ENCODE measurements at places on chromosomes 7 and 10.

GRCh38 chr7:19121977-19122588 lies 4.6 kb upstream of the TWIST1 start:
- DNase-seq: peak; percentile 79

DNA sequence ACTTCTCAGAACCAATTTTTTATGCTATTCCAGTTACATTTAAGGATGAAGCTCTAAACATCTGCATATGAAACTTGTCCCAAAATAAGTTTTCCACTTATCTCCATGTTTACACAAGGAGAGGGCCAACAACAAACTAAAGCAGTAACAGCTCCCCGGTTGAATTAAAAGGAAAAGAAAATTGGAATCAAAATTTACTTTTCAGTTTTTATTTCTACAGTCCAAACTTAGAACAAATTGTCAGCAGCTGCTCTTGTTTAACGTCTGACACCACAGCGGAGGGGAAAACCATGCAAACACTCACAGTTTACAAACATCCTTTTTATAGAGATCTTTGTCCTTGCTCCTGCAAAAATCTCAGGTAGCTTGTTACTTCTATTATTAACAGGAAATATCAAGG lies 101.3 kb downstream of the COL28A1 start:
- no peak for DNase-seq

- no peak for DNase-seq
Measured at GRCh38 chr7:6615723-6616555, 529 bp downstream of the ZNF853 start.

- DNase-seq: peak; percentile 80
Measured at GRCh38 chr10:33506838-33507661, 172.6 kb upstream of the NRP1 start.

GRCh38 chr10:34808801-34809745 lies 6.0 kb downstream of the PARD3 start:
- peak; percentile 61 for DNase-seq

GRCh38 chr7:100483090-100483721 lies 521 bp upstream of the NYAP1 start:
- peak; percentile 53 for DNase-seq

DNA sequence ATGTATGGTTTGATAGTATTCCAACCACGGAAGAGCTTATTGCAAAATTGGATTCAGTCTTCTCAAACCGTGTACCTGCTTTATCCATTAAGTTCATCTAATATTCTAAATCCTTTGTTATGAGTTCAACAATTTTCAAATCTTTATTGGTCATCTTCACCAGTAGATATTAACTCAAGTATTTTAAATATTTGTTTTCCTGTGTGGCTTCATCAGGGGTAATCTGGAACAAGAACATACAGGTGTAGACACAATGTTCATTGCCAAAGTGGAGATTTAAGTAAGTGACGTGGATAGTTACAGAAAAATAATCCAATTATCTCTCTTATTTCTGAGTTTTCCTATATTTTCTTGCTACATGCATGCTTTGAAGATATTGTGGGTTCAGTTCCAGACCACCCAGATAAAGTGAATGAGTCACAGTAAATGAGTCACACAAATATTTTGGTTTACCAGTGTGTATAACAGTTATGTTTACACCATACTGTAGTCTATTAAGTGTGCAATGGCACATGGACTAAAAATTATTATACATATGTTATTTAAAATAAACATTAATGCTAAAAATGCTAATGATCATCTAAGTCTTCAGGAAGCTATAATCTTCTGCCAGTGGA lies 429.0 kb upstream of the POT1 start:
- DNase-seq: no peak

DNA sequence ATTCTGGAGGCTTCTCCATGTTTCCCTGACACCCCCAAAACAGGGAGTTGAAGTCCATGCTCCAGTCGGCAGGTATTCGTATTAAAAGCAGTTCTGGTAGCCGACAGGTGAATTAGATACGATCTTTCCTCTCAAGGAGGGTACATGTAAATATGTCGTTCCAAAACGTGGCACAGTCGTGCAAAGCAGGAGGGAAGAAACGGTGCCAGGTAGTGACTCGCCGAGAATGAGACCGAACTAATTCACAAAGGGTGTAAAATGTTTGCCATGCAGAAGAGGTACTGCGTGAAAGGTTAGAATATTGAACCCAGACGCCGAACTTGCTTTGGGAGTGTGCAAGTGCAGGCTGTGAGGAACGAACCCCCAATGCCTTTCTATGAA lies 483 bp downstream of the EDRF1 start:
- no peak for DNase-seq

- DNase-seq: no peak
Measured at GRCh38 chr10:84270708-84271107, 25.9 kb downstream of the RGR start.

DNA sequence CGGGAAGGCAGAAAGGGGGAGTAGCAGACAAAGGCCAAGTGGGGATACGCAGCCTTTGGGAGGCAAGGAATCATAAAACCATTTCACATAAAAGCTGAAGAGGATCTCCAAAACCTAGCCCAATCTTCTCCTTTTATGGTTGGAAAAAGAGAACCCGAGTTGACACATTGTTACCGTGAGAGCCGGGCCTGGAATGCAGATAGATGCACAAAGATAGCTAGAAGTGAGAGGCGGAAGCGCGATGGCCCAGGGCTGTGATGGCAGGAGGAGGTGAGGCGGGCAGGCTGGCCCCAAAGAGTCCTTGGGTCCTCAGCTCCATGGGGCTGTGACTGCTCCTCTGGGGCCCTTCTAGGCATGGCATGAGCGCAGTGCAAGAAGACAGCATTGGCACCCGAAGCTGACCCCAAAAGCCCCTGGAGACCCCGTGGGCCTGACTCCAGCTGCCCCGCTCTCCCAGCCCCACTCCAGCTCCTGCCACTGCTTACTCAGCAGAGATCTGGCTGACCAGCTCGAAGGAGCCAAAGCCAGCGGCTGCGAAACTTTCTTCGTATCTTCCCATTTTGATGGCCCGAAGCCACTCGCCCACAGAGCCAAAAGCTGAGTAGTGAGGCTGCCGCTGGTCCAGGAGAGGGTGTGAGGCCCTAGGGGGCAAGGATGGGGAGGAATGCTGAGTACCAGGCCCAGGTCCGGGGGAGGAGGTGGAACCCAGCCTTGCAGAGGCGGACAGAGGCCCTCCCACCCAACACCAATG lies 22.5 kb downstream of the EPHB4 start:
- DNase-seq: no peak

DNA sequence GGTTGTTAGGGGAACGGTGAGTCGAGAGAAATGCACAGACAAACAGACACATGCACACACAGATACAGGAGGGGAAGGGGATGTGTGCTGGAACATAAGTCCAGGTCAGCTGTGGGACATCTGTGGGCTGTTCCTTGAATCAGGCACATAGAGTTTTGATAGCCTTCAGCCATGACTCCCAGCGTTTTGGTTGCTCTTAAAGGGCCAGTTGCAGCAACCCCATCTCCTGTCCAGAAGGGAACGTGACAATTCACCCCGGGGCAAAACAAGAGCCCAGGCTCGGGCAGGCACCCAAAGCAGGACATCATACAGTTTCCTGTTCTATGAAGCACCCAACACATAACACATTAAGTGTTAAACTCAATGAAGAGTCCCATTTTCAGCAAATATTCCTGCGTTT lies 9.6 kb downstream of the INSYN2A start:
- DNase-seq: no peak

- no peak for DNase-seq
Measured at GRCh38 chr7:85164376-85164775, 22.5 kb downstream of the SEMA3D start.

DNA sequence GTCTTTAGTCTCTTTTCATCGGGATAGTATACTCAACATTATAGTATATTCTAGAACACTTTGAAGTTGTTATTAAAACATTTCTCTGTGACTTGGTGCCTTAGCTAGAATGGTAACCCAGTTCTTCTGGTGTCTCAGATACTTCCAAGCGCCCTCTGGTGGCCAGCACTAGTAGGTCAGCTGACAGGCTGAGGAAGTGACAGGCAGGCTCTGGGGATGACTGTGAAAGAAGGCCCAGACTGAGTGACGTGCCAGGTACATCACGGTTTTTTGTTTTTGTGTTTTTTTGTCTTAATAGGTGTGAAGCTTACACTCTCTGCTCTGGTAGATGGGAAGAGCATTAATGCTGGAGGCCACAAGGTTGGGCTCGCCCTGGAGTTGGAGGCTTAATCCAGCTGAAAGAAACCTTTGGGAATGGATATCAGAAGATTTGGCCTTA lies 5.1 kb downstream of the COMTD1 start:
- DNase-seq: peak; percentile 87

- peak; percentile 11 for DNase-seq
Measured at GRCh38 chr7:15780271-15780670, 93.8 kb upstream of the MEOX2 start.

DNA sequence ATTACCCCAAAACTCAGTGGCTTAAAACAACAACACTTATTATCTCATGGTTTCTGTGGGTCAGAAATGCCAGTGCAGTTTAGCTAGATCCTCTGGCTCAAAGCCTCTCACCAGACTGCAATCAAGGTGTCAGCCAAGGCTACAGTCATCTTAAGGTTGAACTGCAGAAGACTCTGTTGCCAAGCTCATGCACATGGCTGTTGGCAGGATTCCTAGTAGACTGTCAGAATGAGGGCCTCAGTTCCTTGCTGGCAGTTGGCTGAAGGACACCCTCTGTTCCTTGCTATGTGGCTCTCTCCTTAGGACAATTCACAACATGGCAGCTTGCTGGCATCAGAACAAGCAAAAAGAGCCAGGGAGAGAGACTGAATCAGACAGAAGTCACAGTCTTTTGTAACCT lies 34.7 kb downstream of the TOMM7 start:
- peak; percentile 6 for DNase-seq

- peak; percentile 82 for DNase-seq
Measured at GRCh38 chr10:97463363-97464132, 17.6 kb downstream of the ZDHHC16 start.

- no peak for DNase-seq
Measured at GRCh38 chr10:132938472-132939339, 3.7 kb downstream of the CFAP46 start.

- DNase-seq: no peak
Measured at GRCh38 chr10:60424971-60425370, 35.3 kb upstream of the ANK3 start.

DNA sequence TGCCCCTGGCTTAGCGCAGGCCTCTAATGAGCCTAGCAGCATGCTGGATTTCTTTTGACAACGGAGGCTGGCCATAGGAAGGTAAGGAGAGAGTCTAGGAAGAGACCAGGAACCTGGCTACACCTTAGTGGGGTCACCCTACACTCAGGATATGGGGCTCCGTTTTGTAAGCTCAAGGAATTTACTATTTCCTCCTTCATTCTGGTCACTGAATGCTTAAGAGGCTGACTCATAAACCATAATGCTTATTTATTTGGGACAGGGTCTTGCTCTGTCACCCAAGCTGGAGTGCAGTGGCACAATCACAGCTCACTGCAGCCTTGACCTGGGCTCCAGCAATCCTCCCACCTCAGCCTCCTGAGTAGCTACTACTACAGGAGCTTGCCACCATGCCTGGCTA lies 38.4 kb downstream of the CARD11 start:
- peak; percentile 12 for DNase-seq

DNA sequence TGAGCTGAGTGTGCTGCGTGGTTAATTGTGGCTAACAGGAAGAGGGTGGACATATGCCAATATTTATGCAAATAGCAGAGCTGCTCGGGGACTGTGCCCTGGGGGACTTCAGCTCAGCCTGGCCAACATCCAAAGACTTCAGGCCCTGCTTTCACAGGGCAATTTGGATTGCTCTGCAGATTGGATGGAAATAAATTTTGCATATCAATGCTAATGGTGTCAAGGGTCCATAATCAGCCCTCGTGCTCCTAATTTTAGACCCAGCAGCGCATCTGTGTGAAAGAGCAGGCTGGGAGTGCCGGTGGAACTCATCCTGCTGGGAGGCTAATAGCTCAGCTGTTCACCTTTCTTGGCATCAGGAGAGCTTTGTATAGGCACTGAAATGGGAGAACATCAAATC lies 270.1 kb downstream of the TCERG1L start:
- no peak for DNase-seq
